ENCODE measurements at places on chromosomes 7 and 10. TPM values are rescaled to one million over a fixed set of nuclear protein-coding genes. Genes with fewer than 3 reads are reported as not detected.

DNA sequence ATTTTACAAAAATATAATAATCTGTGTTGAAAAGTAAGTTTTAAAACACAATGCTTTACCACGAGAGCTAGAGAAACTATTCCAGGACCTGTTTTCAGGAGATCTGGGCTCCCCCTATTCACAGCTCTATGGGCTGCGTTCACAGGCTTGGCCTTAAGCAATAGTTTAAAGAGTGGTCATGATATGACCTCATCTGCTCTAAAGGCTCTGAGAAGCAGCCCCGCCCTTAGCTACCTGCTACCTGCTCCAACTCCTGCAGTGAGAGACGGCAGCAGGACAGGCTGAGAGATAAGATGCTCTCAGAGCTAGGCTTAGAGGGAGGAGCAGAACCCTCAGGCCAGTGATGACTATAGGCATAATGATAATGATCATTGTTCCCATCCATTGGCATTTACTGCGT is 12.6 kb downstream of the ALOX5 start:
- DNase-seq: no peak

- no peak for DNase-seq
These were observed 26.1 kb downstream of the LCOR start for GRCh38 chr10:96858038-96858705.

- peak; percentile 47 for DNase-seq
These were observed 2.6 kb upstream of the TNS3 start for GRCh38 chr7:47584536-47584895.

Gene CFAP69
- total RNA-seq: 2.5 TPM

DNA sequence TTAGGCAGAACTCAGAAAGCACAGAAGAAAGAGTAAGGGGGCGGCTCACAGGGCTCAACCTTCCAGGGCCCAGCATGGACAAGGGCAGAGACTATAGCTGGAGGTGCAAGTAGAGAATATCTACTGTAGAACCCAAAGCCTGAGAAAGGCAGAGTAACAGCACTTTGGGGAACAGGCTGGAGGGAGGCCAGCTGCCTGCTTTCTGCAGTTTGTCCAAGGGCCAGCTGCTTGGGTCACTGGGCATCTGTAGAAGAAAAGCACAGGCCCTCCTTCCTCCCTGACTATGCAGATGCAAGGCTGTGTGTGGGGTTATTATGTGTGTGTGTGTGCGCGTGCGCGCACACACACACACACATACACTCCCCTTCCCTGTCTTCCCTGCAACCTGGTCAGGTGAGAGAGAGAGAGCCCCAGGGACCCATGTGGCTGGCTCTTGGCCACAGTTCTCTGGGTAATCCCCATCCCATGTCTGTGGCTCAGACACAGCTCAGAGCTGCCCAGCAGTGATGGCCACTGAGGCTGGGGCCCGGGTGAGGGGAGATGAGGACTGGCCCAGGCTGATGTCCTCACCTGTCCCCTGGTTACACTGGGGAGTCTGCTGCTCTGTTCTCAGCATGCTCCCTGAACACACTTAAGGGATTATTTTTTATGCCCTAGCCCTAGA is 9.0 kb downstream of the ADRA2A start:
- DNase-seq: no peak

- DNase-seq: peak; percentile 81
These were observed 280.2 kb upstream of the HGF start for GRCh38 chr7:82049891-82050533.

- DNase-seq: no peak
These were observed 335.1 kb downstream of the DPP6 start for GRCh38 chr7:154387252-154387651.

GRCh38 chr7:81707196-81707595 is 62.7 kb downstream of the HGF start:
- DNase-seq: no peak

- no peak for DNase-seq
These were observed 67.2 kb downstream of the TACR2 start for GRCh38 chr10:69349542-69349888.

GRCh38 chr10:100713049-100713858 is 32.1 kb upstream of the PAX2 start:
- DNase-seq: no peak

GRCh38 chr10:97117372-97117771 is 68.4 kb downstream of the SLIT1 start:
- DNase-seq: peak; percentile 31

Gene AMPH
- not detected for total RNA-seq

- DNase-seq: no peak
These were observed 325.5 kb downstream of the GPR37 start for GRCh38 chr7:124440081-124440480.

DNA sequence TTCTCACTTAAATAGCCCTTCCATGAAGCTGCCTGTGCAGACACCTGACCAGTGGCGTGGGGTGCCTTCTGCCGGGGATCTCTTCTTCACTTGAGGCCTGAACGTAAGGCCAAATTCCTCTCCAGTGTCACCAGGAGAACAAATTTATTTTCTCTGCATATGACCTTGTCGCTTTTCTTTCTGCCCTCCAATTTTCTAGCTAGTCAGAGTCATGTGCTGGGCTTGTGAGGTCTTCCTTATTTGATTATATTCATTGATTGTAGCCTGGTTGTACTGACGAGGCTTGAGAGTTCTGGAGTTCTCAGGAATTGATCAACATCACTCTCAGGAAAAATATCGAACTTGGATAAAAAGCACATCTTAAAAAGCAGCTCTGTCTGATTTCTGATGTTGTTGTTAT is 255.7 kb downstream of the BUB3 start:
- DNase-seq: no peak

- no peak for DNase-seq
These were observed 4.4 kb downstream of the HBP1 start for GRCh38 chr7:107173191-107173590.

- peak; percentile 45 for DNase-seq
These were observed 89.9 kb upstream of the BTBD16 start for GRCh38 chr10:122181041-122181732.

Gene FAM25C
- total RNA-seq: not detected

Gene CTBP2
- total RNA-seq: 27.7 TPM

DNA sequence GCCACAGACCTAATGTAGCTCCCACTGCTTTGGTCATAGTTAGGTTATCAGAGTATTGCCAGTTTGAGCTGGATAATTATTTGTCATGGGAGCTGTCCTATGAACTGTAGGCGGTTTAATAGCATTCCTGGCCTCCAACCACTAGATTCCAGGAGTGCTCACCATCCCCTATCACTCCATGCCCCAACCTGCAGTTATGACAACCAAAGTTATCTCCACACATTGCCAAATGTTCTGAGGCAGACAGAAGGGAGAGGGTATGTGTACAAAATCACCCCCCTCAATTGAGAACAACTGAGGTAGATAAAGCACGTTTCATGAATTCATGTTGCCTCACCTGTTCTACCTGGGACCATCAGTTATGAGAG is 119.0 kb upstream of the CACUL1 start:
- DNase-seq: peak; percentile 61

GRCh38 chr10:96133135-96133534 is 3.0 kb downstream of the ZNF518A start:
- DNase-seq: no peak

Gene SPDYE3
- total RNA-seq: not detected

DNA sequence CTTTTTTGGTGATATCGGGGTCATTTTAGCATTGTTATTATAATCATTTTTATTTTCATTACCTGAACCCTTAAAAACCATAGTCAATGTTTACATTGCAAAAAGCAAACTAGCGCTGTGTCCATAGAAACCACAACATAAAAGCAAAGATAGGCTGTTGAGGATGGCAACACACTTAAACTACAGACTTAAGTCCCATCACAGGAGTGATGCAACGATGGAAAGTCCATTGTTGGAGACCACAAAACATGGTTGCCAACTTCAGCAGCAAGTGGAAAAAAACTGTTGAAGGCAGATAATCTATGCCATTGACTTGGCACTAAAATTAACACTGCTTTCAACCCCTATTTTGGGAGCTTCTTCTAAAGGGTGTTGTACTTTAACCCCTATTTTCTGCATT is 398.8 kb upstream of the IGFBP3 start:
- no peak for DNase-seq

DNA sequence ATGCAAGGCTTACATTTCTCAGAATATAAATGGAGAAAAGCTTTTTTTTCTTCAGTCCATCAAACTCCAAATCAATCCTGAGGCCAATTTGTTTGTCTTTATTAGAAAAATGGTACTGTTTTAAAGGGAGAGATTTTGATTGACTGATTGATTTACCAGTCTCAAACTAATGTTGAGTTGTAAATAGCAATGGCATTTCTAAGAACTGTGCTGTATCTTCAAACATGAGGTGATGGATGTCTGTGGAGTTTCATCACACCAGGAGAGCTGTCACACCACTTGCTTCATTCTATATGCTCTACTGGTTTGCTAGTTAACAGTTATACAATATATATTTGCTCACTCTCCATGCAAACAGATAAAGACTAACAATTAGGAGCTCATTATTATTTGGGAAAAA is 39.0 kb upstream of the LRRTM3 start:
- DNase-seq: no peak
